ENCODE measurements at places on chromosomes 7 and 10.

GRCh38 chr10:114379631-114380041 lies 24.7 kb downstream of the AFAP1L2 start:
- no peak for DNase-seq

- peak; percentile 38 for DNase-seq
Measured at GRCh38 chr10:90751107-90751997, 106.5 kb downstream of the HTR7 start.

GRCh38 chr10:130631142-130632096 lies 495.2 kb downstream of the GLRX3 start:
- DNase-seq = no peak

DNA sequence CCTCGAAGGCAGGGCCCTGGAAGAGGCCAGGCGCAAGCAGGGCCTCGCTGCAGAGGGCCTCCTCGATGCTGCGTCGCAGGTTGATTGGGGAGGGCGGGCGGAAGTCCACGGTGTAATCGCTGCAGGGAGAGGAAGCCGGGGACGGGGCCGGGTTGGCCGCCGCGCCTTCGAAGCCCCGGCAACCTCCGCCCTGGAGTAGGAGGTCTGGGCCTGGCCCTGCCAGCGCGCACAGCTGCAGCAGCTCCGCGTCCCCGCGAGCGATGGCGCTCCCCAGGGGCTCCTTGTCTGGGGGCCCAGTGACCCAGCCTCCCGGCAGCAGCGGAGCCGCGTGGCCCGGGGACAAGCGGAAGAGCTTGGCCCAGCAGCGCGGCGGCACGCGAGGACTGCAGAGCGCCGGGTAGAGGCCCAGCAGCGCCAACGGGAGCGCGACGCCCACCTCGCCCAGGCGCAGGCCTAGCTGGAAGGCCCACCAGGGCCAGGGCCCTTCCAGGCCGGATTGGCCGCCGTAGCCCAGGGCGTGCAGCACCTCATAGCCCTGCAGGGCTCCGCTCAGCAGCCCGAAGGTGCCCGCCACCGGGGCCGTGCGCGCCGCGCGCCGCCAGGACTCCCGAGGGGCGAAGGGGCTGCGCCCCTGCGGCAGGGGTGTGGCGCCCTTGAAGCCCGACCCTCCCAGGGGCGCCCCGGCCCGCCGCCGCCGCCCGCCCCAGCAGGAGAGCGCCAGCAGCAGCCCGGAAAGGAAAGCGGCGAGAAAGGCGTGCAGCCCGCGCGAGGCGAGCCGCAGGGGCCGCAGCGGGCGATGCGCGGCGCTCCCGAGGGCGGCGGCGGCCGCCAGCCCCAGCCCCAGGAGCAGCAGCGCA lies 7.8 kb upstream of the RBM28 start:
- peak; percentile 14 for DNase-seq

GRCh38 chr10:7426349-7426748 lies 15.5 kb upstream of the SFMBT2 start:
- no peak for DNase-seq

DNA sequence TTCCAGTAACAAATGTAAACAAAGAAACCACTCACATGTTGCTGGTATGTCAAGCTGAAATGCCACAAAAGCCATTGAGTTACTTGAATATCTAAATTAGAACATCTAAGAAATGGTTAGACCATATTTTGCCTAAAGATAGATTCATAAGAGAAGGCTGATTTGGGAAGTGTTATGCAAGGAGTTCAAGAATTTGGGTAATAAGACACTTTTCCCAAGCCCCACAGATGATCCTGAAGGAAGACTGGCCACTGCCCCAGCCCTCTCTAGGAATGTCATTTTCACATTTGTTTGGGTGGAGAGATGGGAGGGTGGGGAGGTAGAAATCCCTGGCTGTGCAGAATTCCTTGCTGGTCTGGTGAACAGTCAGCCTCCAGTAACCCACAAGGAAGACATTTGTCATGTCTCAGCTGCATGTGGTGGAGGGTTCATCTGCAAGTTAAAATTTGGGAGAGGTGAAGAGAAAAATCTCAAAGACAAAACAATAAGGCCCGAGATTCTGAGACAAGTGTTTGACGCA lies 427.2 kb upstream of the KLF6 start:
- no peak for DNase-seq

- no peak for DNase-seq
Measured at GRCh38 chr10:131513445-131513844, 201.9 kb upstream of the TCERG1L start.

DNA sequence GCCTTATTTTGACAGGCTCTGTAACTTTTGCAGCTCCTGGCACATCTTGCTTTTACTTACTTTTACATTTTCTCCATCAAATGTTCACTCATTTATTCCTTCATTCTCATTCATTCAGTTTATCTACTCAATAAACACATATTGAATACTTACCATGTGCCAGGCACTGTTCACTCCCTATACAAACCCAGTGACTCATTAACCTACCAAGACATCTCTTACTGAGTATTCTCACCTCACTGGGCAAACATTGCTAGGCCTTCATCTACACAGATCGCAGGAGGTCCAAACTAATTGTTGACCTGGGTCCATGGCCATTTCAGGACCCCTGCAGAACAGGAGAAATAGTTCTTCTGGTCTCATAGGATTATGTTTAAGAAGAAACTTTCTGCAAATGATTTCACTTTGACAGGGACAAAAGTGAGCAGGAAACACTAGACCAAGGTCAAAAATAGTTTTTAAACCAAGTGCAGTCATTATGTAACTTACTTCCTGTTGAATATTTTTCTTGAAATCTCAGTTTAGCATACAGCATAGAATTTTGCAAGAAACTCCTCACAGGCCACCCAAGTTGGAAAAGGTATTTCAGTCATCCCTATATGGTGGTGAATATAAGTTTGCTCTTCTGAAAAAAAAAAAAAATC lies 17.6 kb downstream of the SLC26A4 start:
- DNase-seq = no peak

GRCh38 chr7:4215176-4215720 lies 466.8 kb upstream of the FOXK1 start:
- no peak for DNase-seq

DNA sequence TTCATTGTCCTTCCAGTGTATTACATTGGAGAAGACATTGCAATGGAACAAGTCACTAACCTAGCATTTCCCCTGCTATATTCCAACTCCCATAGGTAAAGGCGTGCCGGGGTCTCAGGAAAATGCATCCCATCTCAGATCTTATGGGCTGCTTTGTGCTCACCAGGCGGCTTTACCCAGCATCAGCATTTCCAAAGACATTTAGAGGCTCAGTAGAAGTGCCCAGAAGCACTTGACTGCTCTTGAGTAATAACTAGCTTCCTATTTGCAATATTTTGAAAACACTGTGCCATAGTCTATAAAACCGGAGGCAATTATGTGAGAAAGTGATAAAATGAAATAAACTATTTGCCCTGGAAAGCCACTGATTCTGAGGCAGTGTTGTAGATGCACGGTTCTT lies 415.0 kb upstream of the NPVF start:
- DNase-seq = no peak

DNA sequence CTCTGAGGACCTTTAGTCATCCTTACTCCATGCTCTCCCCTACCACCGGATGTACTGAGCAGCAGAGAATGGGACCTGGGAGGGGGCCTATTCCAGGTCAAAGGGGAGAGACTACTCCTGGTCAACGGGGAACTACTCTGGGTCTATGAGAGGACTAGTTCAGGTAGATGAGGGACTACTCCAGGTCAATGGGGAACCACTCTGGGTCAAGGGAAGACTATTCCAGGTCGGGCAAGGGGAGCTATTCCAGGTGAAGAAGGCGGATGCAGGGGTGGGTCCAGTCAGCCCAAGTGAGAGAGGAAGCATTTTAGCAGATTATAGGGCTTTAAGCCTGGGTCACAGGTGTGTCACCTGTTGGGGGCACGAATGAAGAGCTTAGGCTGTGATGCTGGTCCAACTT lies 35.4 kb downstream of the CCM2 start:
- no peak for DNase-seq

DNA sequence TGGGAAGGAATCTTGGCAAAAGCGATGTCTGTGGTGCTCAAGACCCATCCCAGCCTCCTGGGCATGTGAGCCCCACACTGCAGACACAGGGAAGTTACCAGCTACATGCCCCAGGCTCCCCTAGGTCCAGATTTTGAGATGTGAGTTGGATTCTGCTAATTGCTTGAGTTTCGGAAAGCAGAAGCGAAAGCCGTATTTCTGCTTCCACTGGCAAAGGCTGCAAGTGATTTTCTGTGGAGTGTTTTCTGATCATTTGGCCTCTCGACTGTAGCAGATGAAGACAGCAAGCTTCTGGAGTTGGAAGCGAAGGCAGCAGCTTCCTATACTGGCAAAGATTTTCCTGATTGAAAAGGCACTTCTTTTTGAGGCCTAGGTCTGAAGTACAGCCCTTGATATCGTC lies 29.6 kb downstream of the ANKRD16 start:
- DNase-seq = no peak

All from stimulated activated CD4-positive, alpha-beta T cell treated with anti-CD3 and anti-CD28 coated beads, Interleukin-2, amount 100 ng/mL, for 24 hours (primary cell).